Stimulated activated CD8-positive, alpha-beta memory T cell treated with anti-CD3 and anti-CD28 coated beads, Interleukin-4, amount 100 ng/mL, for 1 hour (primary cell): ENCODE measurements at places on chromosomes 1 and 21.

- no peak for DNase-seq
Measured at GRCh38 chr1:105005594-105006195, 1256.0 kb downstream of the AMY1C start.

GRCh38 chr1:204255966-204256365 lies 42.2 kb upstream of the GOLT1A start:
- DNase-seq = no peak

DNA sequence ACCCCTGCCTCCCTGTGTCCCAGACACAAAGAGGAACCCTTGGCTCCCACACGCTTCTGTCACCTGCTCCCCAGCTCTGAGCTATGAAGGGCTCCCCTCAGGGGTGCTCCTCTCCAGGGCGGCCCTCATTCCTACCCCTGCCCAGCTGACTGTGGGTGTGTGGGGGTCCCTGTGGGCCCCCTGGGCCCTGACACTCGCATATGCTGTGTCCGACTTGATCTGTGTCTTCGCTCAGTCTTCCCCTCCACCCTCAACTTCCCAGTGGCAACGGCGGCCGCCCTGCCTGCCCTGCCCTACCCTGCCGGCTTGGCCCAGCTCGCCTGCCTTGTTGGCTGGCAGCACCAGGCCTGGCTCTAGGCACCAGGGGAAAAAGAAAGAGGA lies 1.2 kb downstream of the KCNQ4 start:
- DNase-seq = no peak

- no peak for DNase-seq
Measured at GRCh38 chr1:201515062-201515750, 8.3 kb upstream of the CSRP1 start.

GRCh38 chr1:203453016-203453415 lies 22.6 kb upstream of the PRELP start:
- no peak for DNase-seq

DNA sequence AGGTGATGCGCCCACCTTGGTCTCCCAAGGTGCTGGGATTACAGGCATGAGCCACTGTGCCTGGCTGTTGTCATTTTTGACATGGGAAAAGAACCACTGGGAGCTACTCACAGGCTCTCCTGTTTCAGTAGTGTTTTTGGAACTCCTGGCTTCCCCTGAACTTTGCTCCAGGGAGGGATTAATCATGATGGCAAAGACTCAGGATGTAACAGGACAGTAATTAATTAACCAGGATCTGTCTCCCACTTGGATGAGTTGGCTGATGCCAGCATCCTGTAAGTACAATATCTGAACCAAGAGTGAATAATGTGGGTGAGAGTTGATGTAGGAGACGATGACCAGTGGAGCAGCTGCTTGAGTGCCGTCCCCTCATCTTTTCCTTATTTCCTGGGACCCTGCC lies 4.9 kb downstream of the SFT2D2 start:
- no peak for DNase-seq

DNA sequence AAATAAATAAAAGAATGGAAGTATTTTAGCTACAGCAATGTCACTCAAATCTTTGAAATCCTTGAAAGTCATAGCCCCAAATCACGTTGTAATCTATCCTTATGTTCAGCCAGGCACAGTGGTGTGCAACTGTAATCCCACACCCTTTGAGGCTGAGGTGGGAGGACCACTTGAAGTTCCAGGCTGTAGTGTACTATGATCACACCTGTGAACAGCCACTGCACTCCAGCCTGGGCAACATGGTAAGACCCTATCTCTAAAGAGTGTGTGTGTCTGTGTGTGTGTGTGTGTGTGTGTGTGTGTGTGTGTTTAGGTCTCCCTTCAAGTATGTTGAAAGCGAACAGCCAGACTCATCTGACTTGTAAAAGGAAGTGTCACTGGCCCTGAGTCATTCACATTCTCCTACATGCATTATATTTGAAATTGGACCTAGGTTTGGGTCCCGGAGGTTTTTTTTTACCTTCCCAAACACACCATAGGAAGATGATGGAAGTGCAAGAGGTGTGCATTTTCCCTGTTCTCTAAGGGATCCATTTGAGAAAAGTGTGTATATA lies 50.1 kb downstream of the ZNF281 start:
- no peak for DNase-seq
